ENCODE measurements at places on chromosomes 5 and 9.

DNA sequence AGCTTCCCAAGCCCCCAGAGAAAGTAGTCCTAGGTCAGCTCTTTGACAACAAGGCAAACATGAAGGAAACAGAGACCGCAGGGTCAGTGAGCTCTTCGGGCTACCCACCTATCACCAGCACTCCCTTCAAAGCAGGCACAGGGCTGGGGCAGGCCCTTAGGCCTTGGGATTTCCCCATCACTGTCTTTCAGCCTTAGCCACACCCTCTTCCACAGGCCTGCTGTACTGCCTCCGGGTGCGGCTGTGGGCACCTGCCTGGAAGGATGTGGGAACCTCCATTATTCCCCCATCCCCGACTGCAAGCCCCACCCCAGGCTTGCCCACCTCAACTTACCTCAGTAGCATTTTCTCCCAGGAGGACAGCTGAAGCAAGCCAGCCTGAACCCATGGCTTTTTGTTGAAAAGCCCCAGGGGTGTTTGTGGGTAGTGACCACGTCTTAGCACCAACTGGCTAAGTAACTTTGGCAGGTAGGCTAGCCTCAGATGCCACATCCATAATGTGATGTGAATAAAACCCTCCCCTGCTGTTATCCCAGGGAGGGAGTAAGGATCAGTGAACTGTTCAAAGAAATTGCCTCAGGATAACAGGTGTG lies 100.2 kb downstream of the PIK3R1 start:
- DNase-seq: no peak

DNA sequence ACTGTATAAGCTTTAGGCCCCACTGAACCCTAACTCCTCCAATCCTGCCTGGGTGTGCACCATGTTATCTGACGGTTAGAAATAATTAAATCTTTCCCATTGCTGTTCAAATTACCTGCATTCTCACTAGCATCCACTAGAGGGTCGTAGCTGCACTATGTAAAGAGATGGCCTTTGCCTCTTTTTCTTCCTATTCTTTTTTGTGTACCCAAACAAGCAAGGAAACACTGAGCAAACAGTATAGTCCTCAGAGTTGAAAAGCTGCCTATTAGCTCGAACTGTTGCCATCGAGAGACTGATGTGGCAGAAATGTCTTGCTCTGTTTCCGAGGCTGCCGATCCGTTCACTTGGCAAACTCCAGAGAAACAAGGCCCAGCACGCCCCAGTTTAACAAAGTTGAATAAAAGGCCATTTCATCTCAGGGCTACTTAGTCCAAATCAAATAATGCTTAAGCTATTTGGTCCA lies 163.8 kb upstream of the TRPM3 start:
- peak; percentile 38 for DNase-seq

- no peak for DNase-seq
Observed at GRCh38 chr5:15074651-15075050, 203.1 kb upstream of the ANKH start.

DNA sequence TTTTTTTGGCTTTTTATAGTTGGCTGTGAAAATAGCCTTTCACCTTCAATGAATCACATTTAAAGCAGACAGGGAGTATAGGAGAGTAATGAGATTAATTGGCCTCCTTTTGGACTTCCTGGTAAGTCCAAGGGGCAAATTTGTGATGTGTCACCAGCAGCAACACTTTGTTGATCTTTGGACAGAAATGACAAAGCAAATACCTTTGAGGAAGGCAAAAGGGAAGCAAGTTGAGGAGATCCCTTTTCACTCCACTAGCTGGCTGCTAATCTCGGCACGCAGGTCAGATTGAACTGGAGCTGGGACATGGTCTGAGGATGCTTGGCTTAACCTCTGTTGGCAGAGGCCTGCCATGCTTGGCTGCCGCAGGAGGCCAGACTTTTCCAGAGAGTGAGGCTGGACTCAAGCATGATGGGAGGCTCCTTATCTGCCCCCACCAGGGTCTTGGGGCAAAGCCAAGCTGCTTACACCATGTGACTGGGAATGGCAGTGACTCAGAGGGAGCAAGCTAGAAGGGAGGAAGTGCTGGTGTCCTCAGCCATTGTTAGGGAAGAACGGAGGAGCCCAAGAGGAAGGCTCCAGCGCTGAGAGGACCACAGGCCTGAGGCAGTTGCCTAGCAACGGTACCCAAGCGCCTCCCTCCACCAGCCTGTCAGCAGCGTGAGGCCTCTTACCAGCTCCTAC lies 174.5 kb upstream of the MAP1B start:
- DNase-seq: peak; percentile 2

Measured in COLO829 (cell line).